ENCODE measurements at places on chromosomes 6 and 20.

- peaks cover 5% of the 10 kb centered on the region for H3K4me1 ChIP-seq
- no peak overlapping the region for H3K4me3 ChIP-seq
- H3K36me3 ChIP-seq = no peaks in the 10 kb centered on the region
- no peak overlapping the region for H3K27ac ChIP-seq
Measured at GRCh38 chr6:170284866-170285469, 5.9 kb downstream of the DLL1 start.

DNA sequence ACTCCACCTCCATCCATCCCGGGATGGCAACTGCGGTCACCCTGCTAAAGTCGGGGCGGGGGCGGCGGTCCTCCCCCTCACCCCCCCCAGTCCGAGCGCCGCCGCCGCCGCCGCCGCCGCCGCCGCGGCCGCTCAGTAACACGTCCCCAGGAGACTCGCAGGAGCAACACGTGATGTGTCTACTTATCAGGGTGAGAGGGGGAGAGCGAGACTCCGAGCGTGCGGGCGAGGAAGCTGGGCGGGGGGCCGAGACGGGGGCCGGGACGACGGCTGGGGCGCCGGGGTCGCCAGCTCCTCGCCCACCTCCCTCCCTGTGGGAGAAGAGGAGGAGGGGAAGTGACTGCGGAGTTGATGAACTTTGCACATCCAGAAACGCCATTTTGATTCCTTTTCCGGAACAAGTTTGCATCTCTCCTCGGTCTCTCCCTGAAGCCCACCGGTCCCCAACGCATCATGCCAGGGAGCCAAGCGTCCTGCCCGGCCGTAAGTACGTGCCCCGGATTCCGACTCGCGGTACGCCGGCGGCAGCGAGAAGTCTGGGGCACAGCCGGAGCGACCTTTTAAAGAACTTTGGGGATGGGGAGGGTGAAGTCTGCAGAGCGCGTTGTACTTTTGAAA is at the start of gene RREB1:
RREB1 (plus strand) TSS at position 384 of the 618 bp plus-strand sequence. CDS start 73,951 bp downstream, outside the sequence.
- no peaks in the 10 kb centered on the region for H3K36me3 ChIP-seq
- peak within 1 kb of the TSS; percentile 85 for H3K4me3 ChIP-seq
- peak; percentile 48 for DNase-seq
- peak within 1 kb of the TSS; percentile 95 for H3K27ac ChIP-seq
- no peaks in the 10 kb centered on the region for H3K27me3 ChIP-seq
- no peaks in the 10 kb centered on the region for H3K4me1 ChIP-seq

DNA sequence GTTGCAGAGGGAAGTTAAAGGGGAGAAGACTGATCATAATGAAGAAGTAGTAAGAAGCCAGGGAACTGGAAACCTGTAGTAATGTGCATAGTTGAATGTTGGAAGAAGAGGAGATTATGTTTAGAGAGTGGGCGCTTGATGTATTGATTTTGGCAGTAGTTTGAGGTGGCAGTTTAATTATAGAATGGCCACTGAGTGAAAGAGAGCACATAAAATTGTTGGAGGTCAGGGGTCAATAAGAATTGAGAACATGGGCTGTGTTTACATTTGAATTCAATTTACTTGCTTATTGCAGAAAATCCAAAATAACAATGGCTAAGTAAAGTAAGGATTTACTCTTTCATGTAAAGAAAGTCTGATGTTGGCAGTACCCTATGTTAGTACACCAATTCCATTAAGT is 15.7 kb downstream of the VTA1 start:
- DNase-seq = no peak
- H3K4me1 ChIP-seq = no peaks in the 10 kb centered on the region
- H3K36me3 ChIP-seq = peaks cover 4% of the 10 kb centered on the region
- no peaks in the 10 kb centered on the region for H3K27me3 ChIP-seq
- no peak overlapping the region for H3K4me3 ChIP-seq
- no peak overlapping the region for H3K27ac ChIP-seq

DNA sequence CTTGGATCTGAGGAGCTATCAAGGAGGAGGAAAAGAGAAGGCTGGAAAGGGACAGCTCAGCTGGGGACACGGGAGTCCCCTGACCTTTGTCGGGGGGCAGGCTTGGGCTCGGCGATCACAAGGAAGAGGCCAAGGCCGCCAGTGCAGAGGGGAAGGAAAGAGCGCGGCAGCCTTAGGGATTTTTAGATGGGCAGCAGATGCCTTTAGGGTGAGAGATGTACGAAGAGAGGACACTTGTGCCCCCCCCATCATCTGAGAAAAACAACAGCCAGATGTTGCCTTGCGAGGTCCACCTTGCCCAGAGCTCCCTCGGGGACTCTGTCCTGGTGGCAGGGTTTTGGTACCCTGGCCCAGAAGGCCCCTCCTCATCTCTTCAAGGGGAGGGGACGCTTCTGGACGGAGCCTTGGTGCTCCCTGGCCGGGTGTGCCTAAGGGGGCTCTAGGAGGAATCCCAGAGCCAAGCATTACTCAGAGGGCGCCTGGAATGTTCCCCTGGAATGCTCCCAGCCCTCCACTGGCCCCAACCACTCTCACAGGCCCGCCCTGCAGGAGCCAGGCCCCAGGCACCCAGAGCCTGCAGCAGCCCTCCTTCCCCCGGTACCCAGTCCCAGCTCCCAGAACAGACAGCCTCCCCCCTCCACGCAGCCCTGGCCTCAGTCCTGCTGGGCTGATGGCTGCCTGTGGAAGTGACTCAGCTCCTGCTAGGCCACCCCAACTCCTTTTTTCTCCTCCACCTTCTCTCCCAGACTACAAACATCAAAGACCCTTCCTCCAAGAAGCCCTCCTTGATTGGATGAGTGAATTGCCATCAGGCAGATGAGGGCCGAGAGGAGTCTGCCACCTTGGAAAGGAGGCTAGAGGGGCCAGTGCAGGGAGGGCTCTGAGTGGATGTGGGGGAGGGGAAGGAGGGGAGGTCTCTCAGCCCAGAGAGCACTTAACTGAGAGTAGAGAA is 1.8 kb downstream of the ADAM33 start:
- peak overlapping the region; percentile 54 for H3K4me3 ChIP-seq
- no peaks in the 10 kb centered on the region for H3K27me3 ChIP-seq
- no peak for DNase-seq
- H3K36me3 ChIP-seq = no peaks in the 10 kb centered on the region
- H3K27ac ChIP-seq = peak overlapping the region; percentile 68
- no peaks in the 10 kb centered on the region for H3K4me1 ChIP-seq

DNA sequence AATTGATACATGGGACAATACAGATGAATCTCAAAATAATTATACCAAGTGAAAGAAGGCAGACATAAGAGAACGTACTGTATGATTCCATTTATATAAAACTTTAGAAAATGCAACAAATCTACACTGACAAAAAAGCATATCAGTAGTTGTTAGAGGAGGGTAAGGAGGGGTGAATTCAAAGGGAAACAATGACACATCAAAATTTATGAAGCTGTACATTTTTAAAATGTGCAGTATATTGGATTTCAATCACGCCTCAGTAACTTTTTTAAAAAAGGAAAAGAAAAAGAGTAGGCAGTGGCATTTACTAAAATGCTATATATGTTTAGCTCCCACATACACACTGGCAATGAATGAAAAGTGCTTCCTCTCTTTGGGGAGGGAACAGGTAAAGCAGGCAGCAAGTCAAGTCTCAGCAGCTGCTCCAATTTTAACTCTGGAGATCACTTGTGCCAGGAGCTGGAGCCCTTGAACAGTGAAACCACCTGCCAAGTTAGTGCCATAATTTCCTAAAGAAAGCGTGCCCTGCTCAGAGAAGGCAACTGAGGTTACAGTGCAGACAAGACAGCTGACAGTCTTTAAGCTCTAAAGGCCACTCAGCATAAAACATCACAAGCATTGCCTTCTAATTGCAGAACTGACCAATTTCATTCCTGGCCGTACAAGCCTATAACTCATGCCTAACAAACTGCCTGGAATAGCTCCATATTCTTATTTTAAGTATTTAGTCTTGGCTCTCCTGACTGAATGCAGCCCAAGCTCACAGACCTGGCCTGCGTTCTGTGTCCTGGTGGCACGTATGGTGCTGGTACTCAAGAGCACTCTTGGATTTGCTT is 10.9 kb downstream of the FKBP1A start:
- H3K4me1 ChIP-seq = peaks cover 4% of the 10 kb centered on the region
- H3K4me3 ChIP-seq = no peak overlapping the region
- H3K36me3 ChIP-seq = no peaks in the 10 kb centered on the region
- no peak overlapping the region for H3K27ac ChIP-seq
- no peak for DNase-seq

GRCh38 chr20:58011947-58012610 is 216.4 kb downstream of the ANKRD60 start:
- no peaks in the 10 kb centered on the region for H3K36me3 ChIP-seq
- H3K27me3 ChIP-seq = no peaks in the 10 kb centered on the region
- H3K4me3 ChIP-seq = no peak overlapping the region

GRCh38 chr6:129312880-129313279 is 397.1 kb downstream of the ARHGAP18 start:
- H3K4me1 ChIP-seq = no peaks in the 10 kb centered on the region
- H3K27me3 ChIP-seq = no peaks in the 10 kb centered on the region
- DNase-seq = no peak
- no peak overlapping the region for H3K4me3 ChIP-seq
- no peaks in the 10 kb centered on the region for H3K36me3 ChIP-seq
